Aorta (tissue), 5 donors: ENCODE measurements at places on chromosomes 6 and 20. TPM values are rescaled to one million over a fixed set of nuclear protein-coding genes. Genes with fewer than 3 reads are reported as not detected.

- H3K4me3 ChIP-seq = no peak overlapping the region
- no peak for DNase-seq
- H3K36me3 ChIP-seq = no peaks in the 10 kb centered on the region
- no peaks in the 10 kb centered on the region for H3K4me1 ChIP-seq
- no peaks in the 10 kb centered on the region for H3K27me3 ChIP-seq
Observed at GRCh38 chr6:97047473-97048201, 123.1 kb downstream of the KLHL32 start.

- no peak for DNase-seq
- H3K4me3 ChIP-seq = no peak overlapping the region
- H3K27ac ChIP-seq = no peak overlapping the region
- no peaks in the 10 kb centered on the region for H3K36me3 ChIP-seq
- no peaks in the 10 kb centered on the region for H3K4me1 ChIP-seq
Observed at GRCh38 chr6:151175662-151176445, 63.9 kb upstream of the AKAP12 start.

DNA sequence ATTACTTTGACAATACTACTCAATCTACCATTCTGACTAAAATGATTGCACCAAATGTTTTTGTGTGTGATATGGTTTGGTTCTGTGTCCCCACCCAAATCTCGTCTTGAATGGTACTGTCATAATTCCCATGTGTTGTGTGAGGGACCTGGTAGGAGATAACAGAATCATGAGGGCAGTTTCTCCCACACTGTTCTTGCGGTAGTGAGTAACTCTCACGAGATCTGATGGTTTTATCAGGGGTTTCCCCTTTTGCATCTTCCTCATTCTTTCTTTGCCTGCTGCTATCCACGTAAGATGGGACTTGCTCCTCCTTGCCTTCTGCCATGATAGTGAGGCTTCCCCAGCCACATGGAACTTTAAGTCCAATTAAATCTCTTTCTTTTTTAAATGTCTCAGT lies 20.8 kb downstream of the SYCP2 start:
- H3K4me1 ChIP-seq = no peaks in the 10 kb centered on the region
- H3K36me3 ChIP-seq = no peaks in the 10 kb centered on the region
- no peaks in the 10 kb centered on the region for H3K27me3 ChIP-seq
- no peak overlapping the region for H3K27ac ChIP-seq
- no peak for DNase-seq
- H3K4me3 ChIP-seq = no peak overlapping the region

The PCK1 gene
- 0.39 TPM for total RNA-seq

The SYCP2L gene
- total RNA-seq = 2.0 TPM

The PABPC1L gene
- 21.6 TPM for total RNA-seq

The BHLHE23 gene
- total RNA-seq = not detected
